ENCODE measurements at places on chromosomes 16 and 17.

DNA sequence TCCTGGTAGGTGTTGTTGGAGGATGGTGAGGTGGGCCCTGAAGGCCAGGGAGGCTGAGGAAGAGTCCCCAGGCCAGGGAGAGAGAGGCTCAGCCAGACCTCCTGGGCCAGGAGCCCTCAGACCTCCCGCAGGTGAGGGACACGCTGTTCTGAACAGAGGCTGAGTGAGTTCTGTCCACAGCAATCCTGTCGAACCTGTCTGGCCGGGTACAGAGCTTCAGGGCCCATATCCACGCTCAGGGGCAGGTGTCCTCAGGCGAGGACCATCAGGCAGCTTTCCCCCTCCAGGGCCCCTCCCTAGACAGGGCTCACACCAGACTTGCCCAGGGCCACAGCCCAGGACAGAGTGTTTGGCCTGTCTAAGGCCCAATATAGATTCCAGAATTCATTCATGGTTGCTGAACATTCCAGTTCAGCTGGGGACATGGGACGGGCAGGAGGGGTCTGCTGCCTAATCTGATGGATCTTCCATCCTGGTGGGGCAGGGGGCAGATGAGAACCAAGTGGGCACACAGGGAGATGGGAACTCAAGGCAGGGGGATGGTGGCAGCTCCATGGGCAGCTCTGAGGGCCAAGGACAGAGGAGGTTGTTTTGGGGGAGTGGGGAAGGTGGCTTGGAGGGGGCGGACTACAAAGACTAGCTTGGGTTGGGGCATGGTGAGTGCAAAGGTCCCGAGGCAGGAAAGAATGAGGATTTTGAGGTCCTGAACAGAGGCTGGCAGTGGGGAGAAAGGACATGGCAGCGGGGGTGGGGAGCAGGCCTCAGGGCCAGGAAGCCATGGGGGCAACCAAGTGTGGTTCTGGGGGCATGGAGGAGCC is 23.4 kb upstream of the MPRIP start:
- DNase-seq = no peak

DNA sequence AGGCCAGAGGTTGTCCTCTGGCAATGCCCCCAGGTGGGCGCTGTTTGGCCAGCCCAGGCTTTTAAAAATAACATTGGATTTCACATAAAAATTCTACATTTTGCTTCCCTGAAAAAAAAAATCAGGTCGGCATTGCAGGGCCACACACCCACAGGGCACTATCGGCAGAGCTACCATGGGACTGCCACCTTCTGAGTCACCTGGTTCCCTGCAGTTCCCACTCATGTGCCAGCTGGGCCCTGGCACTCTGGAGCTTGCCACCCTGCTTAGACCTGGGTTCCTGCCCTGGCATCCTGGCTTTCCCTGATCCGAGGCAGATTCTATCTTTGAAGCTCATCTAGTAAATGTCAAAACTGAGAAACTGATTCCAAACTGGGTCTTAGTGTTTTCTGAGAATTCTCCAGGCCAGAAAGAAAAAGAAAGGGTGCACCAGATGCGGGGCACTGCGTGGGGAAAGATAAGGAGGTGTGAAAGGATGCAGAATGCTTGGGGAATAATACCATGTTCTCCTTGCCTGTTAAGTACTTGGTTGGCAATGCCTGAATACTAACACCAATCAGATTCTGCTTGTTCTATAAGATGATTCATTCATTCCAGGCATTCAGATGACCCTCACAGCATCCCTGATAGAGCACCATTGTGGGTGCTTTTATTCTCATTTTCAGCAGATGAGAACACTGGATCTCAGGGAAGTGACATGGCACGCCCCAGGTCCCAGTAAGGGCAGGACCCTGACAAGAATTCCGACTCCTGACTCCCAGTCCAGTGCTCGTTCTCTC is 51.8 kb downstream of the RAI1 start:
- no peak for DNase-seq

- no peak for DNase-seq
Measured at GRCh38 chr16:2734844-2735515, 15.0 kb upstream of the PRSS27 start.

GRCh38 chr17:37706446-37706845 is 38.4 kb downstream of the HNF1B start:
- no peak for DNase-seq

GRCh38 chr16:49575346-49576172 is 202.0 kb downstream of the C16orf78 start:
- peak; percentile 4 for DNase-seq

DNA sequence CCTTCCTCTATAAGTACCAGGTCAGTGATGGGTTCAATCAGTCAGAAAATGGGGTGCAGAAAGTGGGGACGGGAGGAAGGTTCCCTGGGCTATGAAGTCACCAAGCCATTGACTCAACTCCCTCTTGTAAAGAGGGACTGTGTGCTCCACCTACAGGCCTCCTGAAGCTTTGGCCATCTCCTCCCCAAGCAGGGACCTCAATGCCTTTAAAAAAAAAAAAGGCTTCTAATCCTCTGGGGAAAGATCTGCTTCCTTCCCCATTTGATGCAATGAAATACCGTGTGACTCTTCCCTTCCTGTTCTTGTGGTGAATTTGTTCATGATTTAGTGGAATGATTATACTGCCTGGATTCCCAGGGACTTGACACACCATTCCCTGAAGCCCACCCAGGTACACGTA is 30.8 kb downstream of the VWA3A start:
- DNase-seq = no peak

DNA sequence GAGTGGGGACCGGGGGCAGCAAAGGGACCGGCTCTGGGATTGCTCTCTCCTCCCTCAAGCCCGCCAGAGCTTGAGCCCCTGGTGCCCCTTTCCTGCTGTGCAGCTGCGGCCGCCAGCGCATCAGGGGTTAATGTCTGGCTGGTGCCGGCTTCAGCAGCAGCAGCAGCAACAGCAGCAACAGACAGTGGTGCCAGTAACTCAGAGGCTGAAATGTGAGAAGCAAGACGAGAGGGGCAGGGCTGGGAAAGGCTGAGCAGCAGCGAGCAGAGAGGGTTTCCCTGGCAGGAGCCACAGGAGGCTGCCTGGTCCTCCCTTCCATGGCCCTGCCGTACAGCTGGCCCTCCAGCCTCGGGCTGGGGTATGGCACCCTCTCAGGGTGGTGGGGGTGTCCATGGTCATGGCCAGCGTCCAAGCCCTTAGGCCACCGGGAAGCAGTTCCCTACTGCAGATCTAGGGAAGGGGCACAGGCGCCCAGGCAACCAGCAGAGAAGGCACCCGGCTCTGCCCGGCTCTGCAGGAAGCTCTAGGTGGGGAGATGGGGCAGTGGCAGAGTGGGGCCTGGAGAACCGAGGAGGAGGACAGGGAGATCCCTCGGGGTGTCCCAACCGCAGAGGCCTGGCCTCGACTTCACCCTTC is 21.1 kb upstream of the TFAP4 start:
- no peak for DNase-seq

DNA sequence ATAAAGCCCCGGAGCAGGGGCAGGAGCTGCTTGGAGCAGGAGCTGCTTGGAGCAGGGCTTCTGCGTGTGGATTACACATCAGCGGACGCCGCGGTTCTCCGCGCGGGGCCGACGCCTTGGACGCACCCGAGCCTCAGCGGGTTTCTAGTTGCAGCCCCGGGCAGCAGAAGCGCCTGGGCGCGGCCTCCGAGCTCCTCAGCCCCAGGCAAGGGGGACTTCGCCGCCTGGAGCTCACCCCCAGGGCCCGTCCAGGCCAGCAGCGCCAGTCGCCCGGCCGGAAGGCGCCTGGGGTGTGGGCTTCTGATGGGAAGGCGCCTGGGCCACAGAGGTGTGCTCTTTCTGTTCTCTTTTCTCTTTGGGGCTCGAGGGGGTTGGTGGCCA is 6.3 kb downstream of the FOXF1 start:
- DNase-seq = no peak

DNA sequence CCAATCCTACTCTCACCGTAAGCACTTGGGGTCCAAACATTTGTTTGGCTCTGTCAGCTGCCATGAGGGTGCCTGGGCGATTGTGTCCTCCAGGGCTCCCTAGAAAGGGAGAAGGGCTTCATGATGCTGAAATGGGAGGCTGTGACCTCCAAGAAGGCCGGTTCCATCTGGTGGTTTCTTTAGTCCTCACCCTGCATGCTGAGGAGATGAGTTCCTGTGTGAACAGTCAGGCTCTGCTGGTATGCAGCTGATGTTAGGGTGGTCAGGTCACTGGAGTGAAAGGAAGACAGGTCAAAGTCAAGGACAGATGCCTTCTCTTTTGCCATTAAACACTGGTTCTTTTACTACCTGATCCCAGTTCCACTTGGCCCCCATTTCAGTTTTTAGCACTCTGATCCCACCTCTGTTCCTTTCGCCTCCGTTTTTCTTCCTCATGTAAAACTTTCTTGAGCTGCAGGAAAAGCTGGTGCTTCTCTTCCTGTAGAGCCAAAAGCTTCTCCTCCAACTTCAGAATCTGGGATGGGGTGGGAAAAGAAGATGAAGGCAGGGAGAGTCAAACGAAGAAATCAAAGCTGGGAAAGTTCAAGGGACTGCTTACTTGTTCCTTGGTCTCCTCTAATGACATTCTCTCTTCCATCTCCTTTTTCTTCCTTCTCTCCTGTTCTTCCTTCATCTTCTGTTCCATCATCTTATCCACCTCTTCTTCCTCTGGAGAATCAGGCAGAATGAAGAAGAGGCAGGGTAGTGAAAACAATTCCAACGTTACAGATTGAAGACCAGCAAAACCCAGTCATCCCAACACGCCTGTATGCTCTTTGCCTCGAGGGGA is 1.1 kb downstream of the GPS2 start:
- DNase-seq = no peak

DNA sequence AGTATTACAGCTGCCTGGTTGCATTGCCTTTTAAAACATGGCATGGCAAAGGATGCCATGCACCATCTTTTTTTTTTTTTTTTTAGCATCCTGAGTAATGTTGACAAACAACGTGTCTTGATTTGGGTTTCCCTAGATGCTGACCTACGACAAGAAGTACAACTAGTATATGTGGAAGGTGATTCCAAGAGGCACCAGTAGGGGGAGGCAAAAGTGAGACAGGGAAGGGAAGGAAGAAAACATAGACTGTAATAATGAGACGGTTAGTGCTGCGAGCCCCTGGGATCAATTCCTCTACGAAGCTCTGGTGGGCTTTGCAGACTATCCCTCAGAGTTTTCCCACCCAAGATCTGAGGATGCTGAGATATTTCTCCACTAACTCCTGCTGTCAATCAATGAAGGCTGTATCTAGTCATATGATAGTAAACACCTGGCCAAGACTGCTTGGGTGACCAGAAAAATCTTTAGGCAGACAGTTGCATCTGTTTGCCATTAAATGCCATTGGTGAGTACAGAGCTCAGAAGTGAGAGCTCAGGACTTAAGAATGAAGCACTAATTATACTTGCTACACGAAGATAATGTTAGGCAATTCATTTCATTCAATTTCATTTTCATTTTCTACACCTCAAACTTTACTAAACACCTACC is 458.6 kb upstream of the GOT2 start:
- DNase-seq = no peak

DNA sequence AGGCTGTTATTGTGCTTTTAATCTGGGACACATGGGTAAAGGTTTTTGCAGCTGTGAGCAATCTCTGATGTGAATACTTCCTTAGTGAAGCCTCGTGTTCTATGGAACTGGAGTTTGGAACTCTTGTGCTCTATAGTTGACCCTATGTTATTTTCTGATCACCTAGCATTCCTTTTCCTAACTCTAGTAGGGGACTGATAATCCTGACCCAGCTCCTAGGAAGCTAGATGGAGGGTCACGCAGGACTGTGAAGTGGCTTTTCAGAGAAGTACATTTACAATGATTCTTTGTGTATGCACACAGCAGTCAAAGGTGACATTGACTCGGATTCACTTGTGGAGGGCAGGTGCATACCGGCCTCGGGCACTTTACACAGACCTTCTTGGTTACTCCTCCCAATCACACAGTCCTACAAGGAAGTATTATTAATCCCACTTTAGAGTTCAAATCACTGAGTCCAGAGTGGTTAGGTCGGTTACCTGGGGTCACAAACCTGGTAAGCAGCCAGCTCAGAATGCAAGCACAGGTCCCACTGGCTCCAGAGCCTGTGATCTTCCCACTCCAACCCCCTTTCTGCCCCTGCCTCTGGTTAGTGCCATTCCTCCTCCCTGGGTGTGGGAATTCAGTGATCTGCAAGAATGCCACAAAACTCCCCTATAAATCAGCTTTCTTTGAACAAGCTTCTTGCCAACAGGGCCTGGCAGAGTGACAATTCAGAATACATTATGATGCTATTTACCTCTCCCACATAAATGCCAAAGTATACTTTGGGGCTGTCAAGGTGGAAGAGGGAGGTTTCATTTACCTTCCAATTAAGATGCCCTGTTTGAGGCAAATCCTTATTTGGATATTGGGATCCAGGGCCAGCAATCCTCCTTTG is 7.1 kb downstream of the CHD9NB start:
- no peak for DNase-seq

DNA sequence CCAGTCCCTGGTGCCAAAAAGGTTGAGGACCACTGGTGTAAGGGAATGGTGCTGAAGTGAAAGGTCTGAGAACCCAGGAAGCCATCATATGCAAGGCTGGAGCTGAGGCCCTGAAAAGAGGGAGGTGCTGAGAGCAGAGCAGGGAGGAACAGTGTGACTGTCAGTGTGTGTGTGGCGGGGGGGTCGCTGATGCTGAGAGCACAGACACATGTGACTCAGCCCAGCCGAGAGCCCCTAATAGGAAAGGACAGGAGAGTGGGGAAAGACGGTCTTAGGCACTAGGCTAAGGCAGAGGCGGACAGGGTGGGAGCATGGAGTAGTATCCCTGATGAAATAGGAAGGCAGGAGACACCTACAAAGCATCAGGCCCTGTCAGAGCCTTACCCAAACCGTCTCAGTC is 1.2 kb downstream of the B9D1 start:
- DNase-seq = no peak

GRCh38 chr16:73143576-73144422 is 95.9 kb upstream of the ZFHX3 start:
- no peak for DNase-seq

DNA sequence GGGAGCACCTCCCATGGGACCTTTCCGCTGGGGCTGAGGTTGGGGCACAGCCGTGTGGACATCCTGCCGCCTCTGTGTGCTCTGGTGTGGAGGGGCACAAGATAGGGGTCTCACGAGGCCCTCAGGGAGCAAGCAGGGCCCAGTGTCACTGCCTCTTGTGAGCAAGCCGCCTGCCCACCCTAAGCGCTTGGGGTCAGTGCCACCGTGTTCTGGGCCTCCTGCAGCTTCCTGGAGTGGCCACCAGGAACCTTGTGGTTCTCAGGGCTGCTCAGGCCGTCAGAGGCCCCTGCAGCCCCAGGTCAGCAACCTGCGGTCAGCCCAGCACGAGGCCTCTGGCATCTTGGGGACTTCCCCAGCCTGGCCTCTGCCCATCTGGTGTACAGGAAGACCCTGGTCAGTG is 13.6 kb upstream of the CAPN15 start:
- DNase-seq = no peak

DNA sequence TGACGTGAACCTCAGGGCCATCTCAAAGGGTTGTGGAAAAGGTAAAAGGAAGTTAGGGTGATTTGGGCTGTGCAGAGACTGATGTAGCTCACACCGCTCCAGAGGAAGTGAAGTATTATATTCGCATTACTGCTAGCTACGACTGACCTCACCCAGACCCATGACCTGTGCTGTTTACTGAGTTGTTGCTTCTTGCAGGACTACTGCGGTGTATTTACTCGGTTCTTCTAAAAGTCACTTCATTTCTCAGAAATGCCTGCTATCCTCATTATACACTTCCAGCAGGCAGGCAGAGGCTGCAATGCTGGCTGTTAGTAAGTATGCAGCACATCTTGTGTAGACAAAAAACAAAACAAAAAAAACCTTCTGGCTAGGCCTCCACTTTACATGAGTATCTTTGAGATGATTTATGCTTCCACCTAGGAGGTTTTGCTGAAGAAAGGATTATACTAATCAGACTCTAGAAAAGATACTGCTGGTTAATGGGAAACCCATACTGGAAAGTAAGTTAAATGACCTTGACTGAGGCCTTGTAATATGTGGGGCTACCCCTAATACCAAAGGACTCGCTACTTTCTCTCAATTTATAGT is 76.0 kb downstream of the CREBBP start:
- DNase-seq = no peak
